ENCODE measurements at places on chromosomes 1 and 21. TPM values are rescaled to one million over a fixed set of nuclear protein-coding genes. Genes with fewer than 3 reads are reported as not detected.

The AADACL3 gene
- not detected for polyA plus RNA-seq

The PTGER3 gene
- 61.9 TPM for polyA plus RNA-seq

DNA sequence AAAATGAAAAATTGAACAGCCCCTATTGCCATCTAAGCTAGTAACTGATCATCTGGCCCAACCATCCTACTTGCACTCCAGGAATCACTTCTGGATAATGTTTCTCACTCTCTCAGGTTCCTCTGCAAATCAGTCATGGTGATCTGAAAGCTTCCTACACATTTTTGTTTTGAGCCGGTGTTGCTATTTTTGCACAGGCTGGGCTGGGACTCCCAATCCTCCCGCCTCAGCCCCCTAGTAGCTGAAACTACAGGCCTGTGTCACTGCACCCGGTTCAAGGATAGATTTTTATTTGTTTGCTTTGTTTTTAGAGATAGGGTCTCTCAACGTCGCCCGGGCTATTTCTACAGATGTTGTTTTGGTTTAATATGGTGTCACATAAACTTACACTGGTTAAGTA lies 40.5 kb upstream of the HMCN1 start:
- DNase-seq = no peak

DNA sequence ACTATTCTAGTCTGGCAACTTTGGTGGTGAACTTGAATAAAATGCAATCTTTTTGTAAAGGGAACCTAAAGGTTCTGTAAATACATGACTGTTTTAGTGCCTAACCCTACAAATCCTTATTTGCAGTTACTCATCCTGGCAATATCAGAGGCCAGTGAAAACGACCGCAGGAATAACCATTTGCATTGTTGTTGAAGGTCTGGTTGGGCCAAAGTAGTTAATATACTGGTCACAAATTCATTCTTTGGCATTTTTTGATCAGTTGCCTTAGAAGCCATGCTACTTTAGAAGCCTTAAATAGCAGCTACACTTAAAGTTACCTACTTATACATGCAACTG lies 93.7 kb downstream of the AHCTF1 start:
- no peak for DNase-seq

The DRAXIN gene
- 1.3 TPM for polyA plus RNA-seq

The EFNA3 gene
- 6.0 TPM for polyA plus RNA-seq

DNA sequence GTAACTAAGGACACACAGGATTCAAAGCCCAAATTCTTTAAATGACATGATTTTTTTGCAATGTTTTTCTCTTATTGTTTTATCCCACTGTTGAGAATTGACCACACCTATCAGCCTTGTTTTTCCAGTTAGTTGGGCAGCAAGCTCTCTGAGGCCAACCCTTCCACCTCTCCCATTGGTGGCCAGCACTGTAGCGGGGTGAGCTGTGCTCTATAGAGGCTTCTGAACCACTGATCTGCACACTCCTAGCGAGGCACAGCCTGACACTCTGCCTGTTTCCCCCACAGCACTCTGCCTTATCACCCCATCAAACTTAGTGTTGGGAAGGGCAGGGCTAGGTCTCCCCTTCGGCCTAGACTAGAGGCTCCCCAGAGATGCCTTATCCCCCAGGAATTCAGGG lies 19.5 kb downstream of the AHDC1 start:
- DNase-seq = no peak

The RGS7 gene
- 6.2 TPM for polyA plus RNA-seq

The ZNF683 gene
- not detected for polyA plus RNA-seq

DNA sequence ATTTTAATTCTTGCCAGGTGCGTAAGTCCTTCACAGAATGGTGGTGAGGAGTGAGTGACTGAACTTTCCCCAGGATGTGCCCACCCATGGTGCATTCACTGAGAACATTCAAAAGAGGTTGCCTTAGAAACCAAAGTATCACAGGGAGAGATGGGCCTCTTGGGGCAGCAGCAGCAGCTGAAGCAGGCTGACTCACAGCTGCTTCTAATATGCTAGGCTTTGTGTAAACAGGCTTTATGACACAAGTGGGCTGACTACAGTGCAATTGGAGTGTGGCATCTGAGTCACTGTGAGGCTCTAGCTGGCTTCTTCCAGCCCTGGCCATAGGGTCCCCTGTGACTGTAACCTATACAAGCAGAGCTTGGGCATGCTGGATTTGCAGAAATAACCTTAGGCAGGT lies 12.6 kb downstream of the PIGP start:
- peak; percentile 62 for DNase-seq

The EPS8L3 gene
- 1.00 TPM for polyA plus RNA-seq

DNA sequence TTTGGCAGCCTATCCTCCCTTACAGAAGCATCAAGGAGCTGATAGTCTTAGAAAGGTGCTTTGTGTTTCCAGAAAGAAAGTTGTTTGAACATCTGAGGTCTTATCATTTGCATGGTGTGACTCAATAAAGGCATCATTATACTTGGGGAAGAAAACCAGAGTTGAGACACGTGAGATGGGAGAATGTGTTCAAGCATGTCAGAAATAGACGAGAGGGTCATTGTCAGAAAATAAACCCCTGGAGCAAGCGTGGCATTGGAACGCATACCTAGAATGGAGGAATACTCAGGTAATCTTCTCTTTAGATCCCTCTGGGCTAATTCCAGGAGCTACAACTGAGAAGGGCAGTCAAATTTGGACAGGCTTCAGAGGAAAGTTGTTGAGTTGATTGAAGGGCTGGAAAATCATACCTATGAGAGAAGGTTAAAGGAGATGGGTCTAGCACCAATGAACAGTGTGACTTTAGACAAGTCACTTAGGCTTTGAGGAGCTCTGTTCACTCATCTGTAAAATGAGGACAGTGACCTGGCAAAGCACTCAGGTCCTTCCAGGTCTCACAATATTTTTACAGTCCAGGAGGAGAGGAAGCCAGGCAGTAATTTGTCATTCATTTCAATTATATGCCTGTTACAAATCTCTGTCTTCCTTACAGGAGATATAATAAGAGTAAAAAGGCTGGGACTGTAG lies 101.3 kb upstream of the C1orf21 start:
- no peak for DNase-seq

DNA sequence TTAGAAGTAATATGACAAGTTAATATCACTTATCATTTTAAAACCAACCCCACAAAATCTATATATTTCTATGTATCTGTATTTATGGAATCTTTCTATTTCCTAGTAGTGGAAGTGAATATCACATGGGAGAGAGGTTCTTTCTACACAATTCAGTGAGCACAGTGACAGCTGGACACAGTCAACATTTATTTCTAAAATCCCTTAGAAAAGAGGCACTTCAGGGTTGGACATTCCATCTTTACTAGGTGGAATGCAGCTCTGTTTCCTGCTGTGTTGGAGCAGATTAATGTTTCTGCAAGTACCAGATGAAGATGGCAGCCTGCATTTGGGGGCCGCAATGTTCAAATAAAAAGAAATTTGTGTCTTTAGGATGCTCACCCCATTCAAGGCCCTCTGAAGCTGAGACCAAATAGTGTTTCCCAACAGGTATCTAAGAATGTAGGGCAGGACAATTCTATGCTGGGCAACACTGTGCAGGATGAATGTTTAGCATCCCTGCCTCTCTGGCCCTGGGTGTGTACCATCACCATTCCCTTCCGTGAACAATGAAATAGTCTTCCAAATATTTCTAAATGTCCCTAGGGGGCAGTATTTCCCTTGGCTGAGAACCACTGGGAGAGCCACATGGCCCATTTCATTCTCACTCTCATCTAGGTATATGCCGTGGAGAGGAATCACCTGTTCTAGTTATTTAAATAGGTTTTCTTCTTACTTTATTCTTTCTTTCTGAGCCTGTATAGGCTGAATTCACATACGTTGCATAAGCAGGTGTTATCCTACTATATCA lies 394.8 kb downstream of the PRDM2 start:
- no peak for DNase-seq

The GJB5 gene
- polyA plus RNA-seq = 0.19 TPM

The FAM72D gene
- 2.3 TPM for polyA plus RNA-seq

DNA sequence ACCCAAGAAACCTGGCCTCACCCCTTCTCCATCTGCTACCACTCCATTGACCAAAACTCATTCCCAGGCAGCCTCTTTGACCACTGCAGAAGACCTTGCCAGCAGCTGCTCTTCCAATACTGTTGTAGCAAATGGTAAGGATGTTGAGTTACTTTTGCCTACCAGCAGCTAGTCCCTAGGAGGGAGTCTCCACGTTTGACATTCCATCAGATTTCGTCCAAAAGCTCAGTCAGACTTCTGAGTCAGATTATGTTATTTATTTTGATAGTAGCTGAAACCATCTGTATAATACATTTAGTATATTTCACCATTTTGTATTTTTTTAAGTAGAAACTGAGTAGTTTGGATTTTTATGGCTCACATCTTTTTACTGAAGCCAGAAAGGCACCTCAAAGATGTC lies 51.5 kb upstream of the WNT2B start:
- no peak for DNase-seq

GRCh38 chr1:239717918-239718184 lies 331.5 kb downstream of the CHRM3 start:
- no peak for DNase-seq

The OR2T29 gene
- polyA plus RNA-seq = not detected

GRCh38 chr1:170666541-170667254 lies 2.8 kb downstream of the PRRX1 start:
- no peak for DNase-seq

DNA sequence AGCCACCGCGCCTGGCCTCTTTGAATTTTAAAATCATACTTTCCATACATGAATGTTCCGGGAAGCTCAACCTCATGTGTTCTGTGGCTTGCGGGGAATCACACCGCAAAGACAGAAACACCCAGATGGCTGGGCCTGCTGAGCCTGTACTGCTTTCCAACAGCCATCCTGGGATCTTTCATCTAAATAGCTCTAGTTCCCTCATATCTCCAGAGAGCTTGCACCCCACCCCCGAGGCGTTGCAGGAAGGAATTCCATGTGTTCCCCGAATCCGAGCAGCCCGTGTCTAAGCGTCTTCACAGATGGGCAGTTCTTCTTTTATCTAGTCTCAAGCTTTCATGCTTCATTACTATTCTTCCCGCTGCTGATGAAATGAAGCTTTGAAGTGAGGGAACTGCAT lies 66.4 kb downstream of the IGSF21 start:
- DNase-seq = no peak

DNA sequence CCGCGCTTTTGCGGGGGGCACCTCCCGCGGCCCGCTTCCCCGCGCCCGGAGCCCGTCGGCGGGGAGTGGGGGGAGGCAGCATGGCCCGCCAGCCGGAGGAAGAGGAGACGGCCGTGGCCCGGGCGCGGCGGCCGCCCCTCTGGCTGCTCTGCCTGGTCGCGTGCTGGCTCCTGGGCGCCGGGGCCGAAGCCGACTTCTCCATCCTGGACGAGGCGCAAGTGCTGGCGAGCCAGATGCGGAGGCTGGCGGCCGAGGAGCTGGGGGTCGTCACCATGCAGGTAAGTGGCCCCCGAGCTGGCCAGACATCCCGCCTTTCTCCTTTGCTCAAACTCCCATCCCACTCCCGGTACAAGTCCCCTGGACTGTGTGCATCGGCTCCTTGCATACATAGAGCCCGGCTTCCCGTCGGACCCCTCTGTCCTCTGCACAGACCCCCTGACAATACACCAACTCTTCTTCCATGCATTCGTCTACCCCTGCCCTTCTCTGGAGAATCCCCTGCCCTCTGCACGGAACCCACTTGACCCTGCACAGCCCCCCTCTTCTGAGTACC lies 812 bp downstream of the CACHD1 start:
- no peak for DNase-seq

DNA sequence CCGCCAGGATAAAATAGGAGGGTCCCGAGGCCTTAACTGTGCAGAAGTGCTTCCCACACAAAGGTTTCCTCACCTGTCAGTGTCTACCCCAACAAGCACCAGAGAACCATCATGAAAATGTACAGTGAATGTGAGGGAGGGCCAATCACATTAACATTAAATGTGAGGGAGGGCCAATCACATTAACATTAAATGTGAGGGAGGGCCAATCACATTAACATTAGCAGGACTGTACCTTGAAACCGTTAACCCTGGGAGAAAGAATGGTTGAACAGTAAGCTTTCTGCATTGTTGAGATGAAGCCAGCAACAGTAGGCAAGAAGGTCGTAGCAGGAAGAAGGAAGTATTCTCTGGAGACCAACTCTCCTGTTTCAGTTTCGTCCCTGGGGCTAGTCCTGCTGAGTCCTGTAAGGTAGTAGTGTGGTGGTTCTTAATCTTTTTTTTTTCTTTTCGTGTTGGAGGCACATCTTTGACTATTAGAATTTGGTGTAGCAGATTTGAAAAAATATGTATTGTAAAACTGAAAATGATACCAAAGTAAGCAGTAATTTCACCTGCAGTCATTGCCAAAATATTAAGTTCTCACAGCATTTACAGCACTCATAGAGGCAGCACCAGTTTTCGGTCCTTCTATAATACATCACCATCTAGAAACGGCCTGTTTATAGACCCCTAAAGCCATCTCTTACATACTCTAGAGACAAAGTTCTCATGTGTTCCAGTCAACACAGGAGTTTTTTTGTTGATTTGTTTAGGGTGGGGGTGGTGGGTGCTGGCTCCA lies 98.6 kb upstream of the PPP2R5A start:
- no peak for DNase-seq

- no peak for DNase-seq
Measured at GRCh38 chr1:81876901-81877733, 76.4 kb downstream of the ADGRL2 start.

DNA sequence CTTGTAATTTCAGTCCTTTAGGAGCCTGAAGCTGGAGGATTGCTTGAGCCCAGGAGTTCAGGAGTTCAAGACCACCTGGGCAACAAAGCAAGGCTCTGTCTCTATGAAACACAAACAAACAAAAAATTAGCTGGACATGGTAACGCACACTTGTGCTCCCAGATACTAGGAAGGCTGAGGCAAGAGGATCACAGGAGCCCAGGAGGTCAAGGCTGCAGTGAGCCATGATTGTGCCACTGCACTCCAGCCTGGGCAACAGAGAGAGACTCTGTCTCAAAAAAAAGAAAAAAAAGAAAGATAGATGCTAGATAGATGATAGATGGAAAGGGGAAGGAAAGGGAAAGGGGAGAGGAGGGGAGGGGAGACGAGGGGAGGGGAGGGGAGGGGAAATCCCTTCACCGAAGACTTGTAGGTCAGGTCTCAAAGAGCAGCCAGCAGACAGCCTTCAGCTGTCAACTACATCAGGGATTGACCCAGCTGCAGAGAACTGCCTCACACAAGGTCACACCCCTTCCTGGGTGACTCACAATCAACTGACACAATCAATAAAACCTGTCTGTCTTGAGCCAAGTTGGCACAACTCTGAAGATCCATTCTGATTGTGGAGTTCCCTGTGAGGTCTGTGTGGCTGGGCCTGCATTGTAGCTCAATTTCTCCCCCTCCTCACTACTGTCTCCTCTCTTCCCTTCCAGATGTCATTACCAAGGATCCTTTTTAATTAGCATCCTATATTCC lies 200.6 kb downstream of the RGS7 start:
- no peak for DNase-seq

The PHF13 gene
- polyA plus RNA-seq = 25.8 TPM

The CAMK2N1 gene
- polyA plus RNA-seq = 84.8 TPM

- DNase-seq = no peak
Measured at GRCh38 chr1:112743174-112744008, 28.3 kb upstream of the PPM1J start.

DNA sequence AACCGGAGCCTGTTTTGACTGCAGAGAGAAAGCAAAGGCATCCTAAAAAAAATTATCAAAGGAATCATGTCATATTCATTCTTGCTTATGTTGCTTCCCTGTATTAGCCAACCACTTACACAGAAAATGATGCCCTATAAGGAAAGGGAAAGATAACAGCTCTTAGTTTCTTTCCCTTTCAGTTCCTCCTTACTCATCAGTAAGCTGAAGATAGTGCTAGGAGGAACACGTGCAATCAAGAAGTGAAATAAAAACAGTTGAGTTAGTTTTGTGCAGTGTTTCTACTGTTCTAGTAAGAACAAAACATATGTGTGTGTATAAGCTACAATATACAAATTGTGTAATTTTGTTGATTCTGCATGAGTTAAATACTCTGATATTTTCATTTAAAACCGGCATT lies 45.3 kb upstream of the MTF2 start:
- no peak for DNase-seq

The DCLRE1B gene
- polyA plus RNA-seq = 11.8 TPM

All from right renal pelvis (tissue), 4 donors.